ENCODE measurements at places on chromosomes 7 and 10. TPM values are rescaled to one million over a fixed set of nuclear protein-coding genes. Genes with fewer than 3 reads are reported as not detected.

The GIMAP5 gene
- 25.6 TPM for total RNA-seq

The EPO gene
- not detected for total RNA-seq

The KDM7A gene
- total RNA-seq, result 13.9 TPM

The GNGT1 gene
- total RNA-seq, result 0.95 TPM

The NUTM2D gene
- 1.5 TPM for total RNA-seq

The OPN1SW gene
- not detected for total RNA-seq

The GATA3 gene
- 10.6 TPM for total RNA-seq

The HOXA4 gene
- 1.0 TPM for total RNA-seq

The LRRC4 gene
- 3.2 TPM for total RNA-seq

The STRIP2 gene
- total RNA-seq, result 4.1 TPM

The MRLN gene
- 5.7 TPM for total RNA-seq

The SEMA4G gene
- total RNA-seq, result 1.2 TPM

The GRM3 gene
- total RNA-seq, result 0.21 TPM

The ZNF804B gene
- total RNA-seq, result 1.2 TPM

The THSD7A gene
- total RNA-seq, result 30.8 TPM

The ZNF107 gene
- total RNA-seq, result 24.7 TPM

The PCLO gene
- total RNA-seq, result 6.5 TPM

The CFAP69 gene
- total RNA-seq, result 19.1 TPM

The NRG3 gene
- 1.5 TPM for total RNA-seq

The MYH16 gene
- total RNA-seq, result not detected

The SRRM3 gene
- 0.58 TPM for total RNA-seq

The HGF gene
- total RNA-seq, result 42.7 TPM

The ARHGAP22 gene
- 6.0 TPM for total RNA-seq

The NAT16 gene
- not detected for total RNA-seq

The RNF148 gene
- 4.1 TPM for total RNA-seq

The HMX3 gene
- total RNA-seq, result not detected

The DNAJC2 gene
- 21.9 TPM for total RNA-seq

The LRRN3 gene
- total RNA-seq, result 39.1 TPM

The OR6V1 gene
- not detected for total RNA-seq

The AHR gene
- 485 TPM for total RNA-seq
